ENCODE measurements at places on chromosomes 6 and 20.

DNA sequence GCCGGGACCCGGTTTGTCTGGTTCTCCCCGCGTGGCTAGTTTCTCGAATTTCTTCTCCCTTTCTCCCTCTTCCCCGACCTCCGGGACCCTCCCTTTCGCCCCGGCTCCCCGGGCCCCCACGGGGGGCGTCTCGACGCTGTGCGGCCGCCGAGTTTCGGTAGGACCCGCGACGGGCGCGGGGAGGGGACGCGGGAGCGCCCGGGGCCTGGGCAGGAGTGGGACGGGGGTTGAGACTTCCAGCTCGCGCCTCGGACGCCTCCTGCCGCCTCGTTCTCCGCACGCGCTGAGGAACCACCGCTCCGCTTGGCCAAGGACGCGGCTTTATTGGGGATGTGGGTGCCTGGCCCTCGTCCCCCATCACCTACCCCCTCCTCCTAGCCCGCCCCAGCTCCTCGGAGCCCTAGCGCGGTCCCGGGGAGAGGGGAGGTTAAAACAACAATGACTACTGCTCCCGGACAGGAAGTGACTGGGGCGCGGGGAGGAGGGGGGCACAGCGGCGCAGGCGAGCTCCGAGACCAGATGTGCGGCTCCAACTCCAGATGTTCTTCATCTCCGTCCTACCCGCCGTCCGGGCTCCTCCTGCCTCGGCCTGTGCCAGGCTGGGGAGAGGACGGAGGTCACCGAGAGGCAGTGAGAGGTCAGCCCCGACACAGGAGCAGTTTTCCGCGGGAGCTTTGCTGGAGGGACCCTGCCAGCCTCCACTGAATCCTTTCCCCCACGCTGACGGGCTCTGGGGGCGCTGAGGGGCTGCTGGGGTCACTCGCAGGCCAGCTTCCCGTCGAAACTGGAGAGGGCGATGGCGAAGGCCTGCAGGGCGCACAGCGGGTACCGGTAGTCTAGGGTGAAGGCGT lies 917 bp upstream of the TEAD3 start:
- peak; percentile 65 for DNase-seq

GRCh38 chr20:8903655-8904605 lies 165.0 kb upstream of the PLCB4 start:
- DNase-seq, result no peak

DNA sequence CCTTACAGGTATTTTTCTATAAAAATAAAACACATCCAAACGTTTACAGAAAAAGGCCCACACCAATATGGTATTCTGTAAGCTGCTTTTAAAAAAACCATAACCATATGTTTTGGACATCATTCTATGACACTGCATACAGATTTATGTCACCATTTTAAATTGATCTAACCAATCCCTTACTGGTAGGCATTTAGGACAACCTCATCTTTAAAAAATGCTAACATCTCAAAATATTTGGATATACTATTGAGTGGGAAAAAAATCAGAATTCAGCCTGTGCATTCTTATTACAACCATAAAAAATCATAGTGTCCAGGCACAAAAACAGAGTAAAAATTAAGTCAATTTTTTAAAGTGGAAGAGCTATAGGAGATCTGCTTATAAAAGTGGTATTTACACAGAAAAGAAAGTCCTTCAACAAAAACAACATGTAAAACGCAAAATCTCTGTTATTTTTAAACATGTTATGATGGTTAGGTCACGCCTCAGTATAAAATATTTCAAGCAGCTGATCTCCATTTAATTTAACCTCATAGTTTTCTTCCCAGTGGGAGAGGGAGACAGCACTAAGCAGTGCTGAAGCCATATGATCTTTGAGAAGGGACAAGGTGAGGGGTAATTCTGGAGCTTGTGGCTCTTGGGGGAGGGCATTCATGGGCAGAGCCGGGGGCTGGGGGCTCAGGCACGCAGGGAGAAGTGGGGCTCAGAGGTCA lies 21.2 kb downstream of the TRAM2 start:
- no peak for DNase-seq

DNA sequence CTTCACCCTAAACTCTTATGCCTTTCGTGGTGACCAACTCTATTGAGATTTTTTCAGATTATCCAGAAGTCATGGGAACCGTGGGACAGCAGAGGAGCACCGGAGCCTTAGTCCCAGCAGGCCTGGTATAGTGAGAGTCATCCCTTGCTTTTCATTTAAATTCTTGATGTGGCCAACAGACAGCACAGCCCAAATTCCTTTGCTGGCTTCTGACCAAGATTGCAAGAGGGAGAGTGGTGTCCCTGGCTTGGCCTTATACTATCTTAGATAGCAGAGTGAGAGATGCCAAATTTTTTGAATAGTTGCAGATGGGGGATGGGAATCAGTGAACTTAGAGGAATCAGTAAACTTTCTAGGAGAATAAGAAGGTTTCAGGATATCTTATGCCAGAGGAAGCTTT lies 7.8 kb downstream of the STX11 start:
- DNase-seq, result no peak

GRCh38 chr6:89522778-89523177 lies 89.8 kb downstream of the ANKRD6 start:
- DNase-seq, result no peak

GRCh38 chr6:145384503-145384902 lies 350.8 kb downstream of the EPM2A start:
- no peak for DNase-seq

DNA sequence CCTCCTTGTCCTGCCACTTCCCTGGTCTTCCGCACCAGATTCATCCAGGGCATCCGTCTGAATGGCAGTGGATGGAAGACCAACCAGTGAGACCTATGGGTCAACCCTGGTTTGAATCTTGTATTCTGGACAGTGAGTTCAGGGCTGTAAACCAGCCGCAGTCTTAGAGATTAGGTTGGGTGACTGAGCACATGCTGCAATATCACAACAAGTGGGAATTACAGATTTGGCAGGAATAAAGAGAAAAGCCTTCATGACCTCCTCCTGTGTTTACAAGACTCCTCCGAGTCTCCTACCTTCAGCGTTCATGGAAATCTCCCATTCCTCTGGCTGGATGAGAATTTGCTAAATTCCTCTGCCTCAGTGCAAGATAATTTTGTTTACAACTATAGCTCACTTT lies 9.9 kb downstream of the ECI2 start:
- DNase-seq, result no peak

DNA sequence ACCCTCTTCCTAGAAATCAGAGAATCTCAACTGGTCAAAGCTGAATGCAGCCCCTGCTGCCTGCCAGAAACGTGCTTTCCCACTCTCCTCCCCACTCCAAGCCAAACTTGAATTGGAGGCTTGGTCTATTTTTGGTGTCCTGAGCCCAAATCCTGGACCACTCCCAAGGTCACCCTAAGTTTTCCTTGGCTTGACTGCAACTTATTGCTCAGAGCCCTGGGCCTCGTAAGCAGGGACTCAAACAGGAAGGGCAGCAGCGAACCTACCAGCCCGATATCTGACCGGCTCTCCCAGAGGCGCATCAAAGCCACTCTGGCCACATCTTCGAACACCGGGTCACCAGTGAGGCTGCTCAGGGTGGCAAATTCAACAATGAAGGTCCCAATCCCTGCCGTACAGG lies 12.7 kb downstream of the EDEM2 start:
- DNase-seq, result no peak

DNA sequence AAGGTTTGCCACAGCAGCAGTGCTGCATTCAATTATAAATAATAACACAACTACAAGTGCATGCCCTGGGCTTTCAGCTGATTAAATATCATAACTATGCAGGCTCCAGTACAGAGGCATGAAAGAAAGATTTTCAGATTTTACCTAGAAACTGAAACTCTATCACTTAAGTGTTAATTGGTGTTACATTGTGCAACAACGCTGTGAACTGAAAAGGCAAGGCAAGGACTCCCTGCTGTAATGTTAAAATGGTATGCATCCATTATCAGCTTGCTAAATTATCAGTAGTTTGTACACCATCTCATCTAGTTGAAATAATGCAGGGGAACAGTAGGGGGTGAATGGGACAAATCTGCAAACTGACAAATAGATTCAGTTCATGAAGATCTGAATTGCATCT lies 976.7 kb upstream of the MANEA start:
- DNase-seq, result no peak

GRCh38 chr6:89954721-89955148 lies 60.5 kb downstream of the GJA10 start:
- peak; percentile 36 for DNase-seq

DNA sequence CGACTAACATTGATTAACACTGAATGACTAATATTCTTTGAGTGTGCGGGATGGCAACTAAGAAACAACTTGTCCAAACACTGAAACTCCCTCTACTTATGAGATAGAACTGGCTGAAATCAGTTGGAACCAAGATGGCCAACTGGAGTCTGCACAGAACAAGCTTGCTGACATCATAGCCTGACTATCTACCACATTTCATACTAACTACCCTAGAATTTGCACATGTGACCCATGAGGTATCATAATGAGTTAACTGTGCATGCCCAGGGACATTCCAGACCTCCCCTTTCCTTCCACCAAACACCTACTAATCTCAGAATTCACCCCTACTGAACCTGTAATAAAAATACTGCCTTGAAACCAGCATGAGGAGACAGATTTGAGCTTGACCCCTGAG lies 43.2 kb downstream of the PHIP start:
- DNase-seq, result no peak

- peak; percentile 86 for DNase-seq
These were observed 27.1 kb downstream of the CD83 start for GRCh38 chr6:14144678-14145113.

- DNase-seq, result no peak
These were observed 41.2 kb downstream of the EIF2S2 start for GRCh38 chr20:34070859-34071258.

DNA sequence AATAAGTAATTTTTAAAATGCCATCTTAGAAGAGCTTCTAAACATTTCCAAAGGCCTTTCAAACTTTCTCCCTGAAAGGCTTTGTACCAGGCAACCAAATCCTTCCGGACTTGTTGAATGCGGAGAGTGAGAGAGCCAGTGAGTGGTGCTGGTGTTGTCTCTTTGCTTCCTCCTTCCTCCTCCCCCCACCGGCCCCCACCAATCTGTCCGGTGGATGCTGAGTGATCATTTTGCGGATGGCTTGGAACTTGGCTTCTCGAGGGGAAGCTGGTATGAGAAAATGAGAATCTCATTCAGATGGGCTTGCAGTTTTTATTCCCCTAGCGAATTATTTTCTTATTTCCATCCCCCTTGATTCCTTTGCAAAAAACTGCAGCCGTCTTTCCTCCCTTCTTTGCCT lies 97.3 kb downstream of the ANKRD60 start:
- no peak for DNase-seq

- no peak for DNase-seq
These were observed 117.6 kb downstream of the EPB41L2 start for GRCh38 chr6:130945401-130945919.

- no peak for DNase-seq
These were observed 12.3 kb upstream of the RNF39 start for GRCh38 chr6:30087876-30088275.

GRCh38 chr20:50514750-50515149 lies 4.6 kb downstream of the PTPN1 start:
- no peak for DNase-seq

GRCh38 chr6:44034931-44035345 lies 92.3 kb downstream of the MRPL14 start:
- DNase-seq, result no peak

DNA sequence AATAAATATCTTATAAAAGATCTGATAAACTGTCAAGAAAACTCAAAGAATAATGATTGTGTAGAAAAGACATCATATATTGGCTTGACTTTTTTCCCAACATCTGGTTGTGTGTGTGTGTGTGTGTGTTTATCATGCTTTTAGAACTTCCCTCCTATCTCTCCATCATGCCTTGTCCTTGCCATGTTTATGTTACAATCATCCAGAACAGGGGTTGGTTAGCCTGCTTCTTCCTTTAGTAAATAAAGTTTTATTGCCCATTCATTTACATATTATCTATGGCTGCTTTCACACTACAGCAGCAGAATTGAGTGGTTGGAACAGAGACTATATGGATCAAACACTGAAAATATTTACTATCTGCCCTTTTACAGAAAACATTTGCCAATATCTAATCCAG lies 52.8 kb upstream of the RIPOR2 start:
- no peak for DNase-seq

- no peak for DNase-seq
These were observed 17.0 kb upstream of the CD109 start for GRCh38 chr6:73679009-73679408.

DNA sequence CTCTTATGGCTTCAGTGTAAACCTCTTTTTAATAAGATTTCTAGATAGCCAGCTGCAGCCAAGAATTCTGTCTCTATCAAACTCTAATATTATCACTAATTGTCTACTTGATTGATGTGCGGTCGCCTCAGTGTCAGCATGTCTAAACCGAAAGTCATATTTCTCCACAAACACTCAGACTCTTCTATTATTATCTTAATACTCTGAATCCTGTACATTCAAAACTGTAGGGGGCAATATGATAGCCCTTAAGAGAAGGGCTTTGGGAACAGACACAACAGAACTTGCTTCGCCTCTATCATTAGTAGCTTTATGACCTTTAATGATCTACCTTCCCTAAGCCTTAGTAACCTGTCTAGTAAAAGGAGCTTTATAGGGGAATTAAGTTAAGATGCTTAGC lies 379.7 kb upstream of the PTCHD4 start:
- DNase-seq, result no peak

GRCh38 chr20:37299718-37300528 lies 10.5 kb downstream of the MANBAL start:
- no peak for DNase-seq

GRCh38 chr20:3765171-3765882 lies 2.2 kb downstream of the ADISSP start:
- DNase-seq, result no peak

- no peak for DNase-seq
These were observed 28.9 kb downstream of the MDFI start for GRCh38 chr6:41667195-41667594.

DNA sequence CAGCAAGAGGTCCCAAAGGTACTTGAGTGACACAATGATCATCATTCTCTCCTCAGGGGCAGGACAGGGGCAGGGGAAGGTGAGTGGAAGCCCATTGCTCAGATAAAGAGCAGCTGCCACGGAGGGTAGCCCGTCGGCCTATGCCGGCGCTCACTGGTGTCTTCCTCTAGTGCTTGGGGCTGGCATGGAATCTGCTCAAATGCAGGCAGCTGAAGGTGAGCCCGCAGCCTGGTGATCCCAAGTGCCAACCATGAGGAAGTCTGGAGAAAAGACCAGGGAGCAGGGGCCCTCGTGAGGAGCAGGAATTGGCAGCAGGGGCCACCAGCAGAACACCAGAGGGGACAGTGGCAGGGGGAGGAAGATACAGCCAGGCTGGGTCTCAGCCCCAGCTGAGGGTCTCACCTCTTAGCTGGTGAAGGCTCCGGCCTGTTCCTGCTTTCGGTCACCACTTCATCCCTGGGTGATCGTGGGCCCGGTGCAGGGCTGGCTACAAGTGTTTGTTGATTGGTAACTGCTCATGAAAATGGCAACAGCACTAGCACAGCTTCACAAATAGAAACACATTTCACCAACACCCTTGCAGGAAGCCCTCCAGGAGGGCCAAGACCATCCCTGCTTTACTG lies 24.7 kb downstream of the RBCK1 start:
- no peak for DNase-seq

DNA sequence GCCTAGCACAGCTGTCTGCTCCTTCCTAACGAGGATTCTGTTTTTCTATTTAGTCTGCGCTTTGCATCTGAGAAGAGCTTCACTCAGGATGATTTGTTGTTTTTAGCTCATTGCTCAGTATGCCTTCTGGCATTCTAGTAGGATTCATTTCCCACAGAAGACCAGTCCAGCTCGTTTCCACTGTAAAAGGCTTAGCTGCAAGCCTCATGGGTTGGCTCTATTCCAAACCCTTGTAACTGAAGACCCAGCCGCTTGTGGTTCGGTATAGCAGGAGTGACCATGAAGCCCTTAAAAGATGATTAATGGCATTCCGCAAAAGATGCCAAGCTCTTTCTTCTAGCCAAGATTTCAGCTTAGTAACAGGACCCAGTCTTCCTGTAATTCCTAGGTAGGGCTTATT lies 7.2 kb downstream of the ADGRF1 start:
- no peak for DNase-seq
